ENCODE measurements at places on chromosomes 3 and 15. TPM values are rescaled to one million over a fixed set of nuclear protein-coding genes. Genes with fewer than 3 reads are reported as not detected.

Gene HRG
- total RNA-seq, result not detected

Gene DPPA4
- 14.9 TPM for total RNA-seq

Gene THSD4
- total RNA-seq, result 23.1 TPM

Gene TRIM59
- 13.8 TPM for total RNA-seq

Gene CEP97
- 11.3 TPM for total RNA-seq

Gene FAM240A
- total RNA-seq, result not detected

Gene RYR3
- 2.9 TPM for total RNA-seq

Gene ZNF860
- 7.1 TPM for total RNA-seq

Gene SPTSSB
- 28.8 TPM for total RNA-seq

Gene ALPK3
- total RNA-seq, result 9.6 TPM

Gene DAZL
- not detected for total RNA-seq

DNA sequence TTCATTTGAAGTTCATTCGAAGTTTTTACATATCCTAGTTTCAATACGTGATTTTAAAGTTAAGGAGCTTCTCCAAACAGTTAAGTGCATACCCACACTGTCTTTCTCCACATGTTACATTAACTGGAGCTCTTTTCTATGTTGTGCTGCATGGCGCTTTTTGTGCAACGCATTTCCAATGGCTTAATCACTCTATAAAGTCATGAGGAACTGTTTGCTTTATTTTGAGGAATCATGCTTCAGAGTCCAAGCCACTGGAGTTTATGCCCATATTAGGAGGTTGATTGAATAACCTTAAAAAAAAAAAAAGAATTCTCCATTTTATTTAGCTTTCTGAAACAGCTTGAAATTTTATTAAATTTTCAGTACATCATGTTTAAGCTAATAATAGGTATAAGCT, 109.4 kb upstream of the MBNL1 start:
- H3K27ac ChIP-seq, result no peak overlapping the region
- no peak for DNase-seq

DNA sequence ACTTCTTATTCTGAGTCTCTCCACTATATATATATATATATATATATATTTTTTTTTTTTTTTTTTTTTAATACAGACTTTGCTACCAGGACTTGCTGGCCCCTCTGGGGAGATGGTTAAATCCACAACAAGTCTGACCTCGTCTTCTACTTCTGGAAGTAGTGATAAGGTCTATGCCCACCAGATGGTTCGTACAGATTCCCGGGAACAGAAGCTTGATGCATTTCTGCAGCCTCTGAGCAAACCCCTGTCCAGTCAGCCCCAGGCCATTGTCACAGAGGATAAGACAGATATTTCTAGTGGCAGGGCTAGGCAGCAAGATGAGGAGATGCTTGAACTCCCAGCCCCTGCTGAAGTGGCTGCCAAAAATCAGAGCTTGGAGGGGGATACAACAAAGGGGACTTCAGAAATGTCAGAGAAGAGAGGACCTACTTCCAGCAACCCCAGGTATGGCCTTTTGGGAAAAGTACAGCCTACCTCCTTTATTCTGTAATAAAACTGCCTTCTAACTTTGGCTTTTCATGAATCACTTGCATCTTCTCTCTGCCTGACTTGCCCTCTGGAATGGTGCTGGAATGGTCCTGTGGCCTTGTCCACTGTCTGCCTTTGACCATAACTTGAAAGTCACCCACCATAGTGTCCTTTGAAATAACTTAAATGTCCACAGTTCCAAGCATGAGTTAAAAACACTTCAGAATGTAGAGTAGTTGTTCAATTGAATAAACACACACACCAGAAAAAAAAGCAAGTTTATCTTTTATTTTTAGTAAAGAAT, 32.4 kb downstream of the MLH1 start:
- DNase-seq, result no peak
- no peaks in the 10 kb centered on the region for H3K4me1 ChIP-seq
- H3K4me3 ChIP-seq, result no peak overlapping the region
- peaks cover 56% of the 10 kb centered on the region for H3K36me3 ChIP-seq

DNA sequence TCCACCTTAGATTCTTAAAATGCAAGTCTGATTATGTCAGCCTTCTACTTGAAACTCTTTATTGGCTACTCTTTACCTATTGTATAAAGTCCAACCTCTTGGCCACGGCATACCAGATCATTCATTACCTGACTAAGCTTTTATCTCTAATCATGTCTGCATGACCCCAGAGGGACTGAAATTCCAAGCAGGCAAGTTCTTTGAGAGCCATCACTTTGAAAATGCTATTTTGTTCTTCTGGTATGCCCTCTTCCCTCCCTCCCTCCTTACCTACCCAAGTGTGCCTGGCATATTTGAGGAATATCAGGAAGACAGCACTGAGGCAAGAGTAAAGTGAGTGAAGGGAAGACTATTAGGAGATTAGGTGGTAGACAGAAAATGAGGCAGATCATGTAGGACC, 57.5 kb downstream of the KCNMB2 start:
- no peak overlapping the region for H3K4me3 ChIP-seq
- peaks cover 9% of the 10 kb centered on the region for H3K27me3 ChIP-seq
- no peak for DNase-seq

GRCh38 chr3:13495921-13496723, 16.0 kb downstream of the HDAC11 start:
- peaks cover 12% of the 10 kb centered on the region for H3K4me1 ChIP-seq
- no peaks in the 10 kb centered on the region for H3K27me3 ChIP-seq
- H3K27ac ChIP-seq, result peak overlapping the region; percentile 48
- H3K36me3 ChIP-seq, result no peaks in the 10 kb centered on the region

DNA sequence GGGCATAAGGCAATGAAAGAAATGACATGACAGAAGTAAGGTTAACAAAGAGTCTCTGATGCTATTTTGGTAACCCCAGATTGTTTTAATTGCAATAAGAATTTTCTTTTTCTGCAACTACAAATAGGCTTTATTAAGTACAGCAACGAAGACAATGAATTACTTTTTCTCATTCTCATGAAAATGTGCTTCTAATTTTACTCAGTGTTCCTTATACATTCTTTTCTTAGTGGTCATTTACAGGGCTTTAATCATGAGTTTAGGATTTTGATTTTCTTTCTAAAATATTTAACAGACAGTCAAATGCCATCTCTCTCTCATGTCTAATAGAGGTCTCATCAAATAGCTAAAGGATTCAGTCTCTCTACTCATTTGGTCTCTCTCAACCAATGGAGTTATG, 452.1 kb downstream of the RAP2B start:
- no peak overlapping the region for H3K4me3 ChIP-seq
- H3K27me3 ChIP-seq, result no peaks in the 10 kb centered on the region
- peak overlapping the region; percentile 60 for H3K27ac ChIP-seq
- H3K36me3 ChIP-seq, result no peaks in the 10 kb centered on the region
- no peak for DNase-seq
- no peaks in the 10 kb centered on the region for H3K4me1 ChIP-seq

GRCh38 chr15:84863565-84864443, 20.7 kb upstream of the SLC28A1 start:
- H3K4me1 ChIP-seq, result no peaks in the 10 kb centered on the region
- no peak overlapping the region for H3K27ac ChIP-seq
- H3K4me3 ChIP-seq, result no peak overlapping the region
- H3K36me3 ChIP-seq, result no peaks in the 10 kb centered on the region
- no peaks in the 10 kb centered on the region for H3K27me3 ChIP-seq

GRCh38 chr3:122186372-122186771, 2.9 kb downstream of the CASR start:
- H3K4me3 ChIP-seq, result no peak overlapping the region
- DNase-seq, result no peak
- H3K27ac ChIP-seq, result no peak overlapping the region
- H3K4me1 ChIP-seq, result peaks cover 4% of the 10 kb centered on the region
- no peaks in the 10 kb centered on the region for H3K36me3 ChIP-seq

GRCh38 chr3:144770915-144771351, 799.3 kb downstream of the DIPK2A start:
- peaks cover 12% of the 10 kb centered on the region for H3K4me1 ChIP-seq
- H3K4me3 ChIP-seq, result no peak overlapping the region
- DNase-seq, result no peak
- no peaks in the 10 kb centered on the region for H3K27me3 ChIP-seq
- no peak overlapping the region for H3K27ac ChIP-seq

DNA sequence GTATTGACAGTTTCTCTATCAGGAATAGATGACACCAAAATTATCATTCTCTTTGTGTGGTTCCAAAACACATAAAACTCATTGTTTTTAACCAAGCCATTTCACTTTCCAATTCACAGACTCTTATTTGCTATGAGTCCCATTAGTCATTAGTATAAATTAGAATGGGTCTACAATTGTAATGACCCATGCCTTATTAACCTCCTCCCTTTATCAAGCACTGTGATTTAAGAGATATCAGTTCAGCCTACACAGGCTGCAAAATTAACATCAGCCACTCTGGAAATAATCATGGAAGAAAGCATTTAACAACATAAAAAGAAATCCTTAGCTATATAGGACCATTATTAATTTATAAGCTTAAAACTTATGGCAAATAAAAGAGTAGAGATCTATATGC, 440.6 kb downstream of the GBE1 start:
- no peaks in the 10 kb centered on the region for H3K4me1 ChIP-seq
- no peak overlapping the region for H3K27ac ChIP-seq
- no peak overlapping the region for H3K4me3 ChIP-seq

- H3K27me3 ChIP-seq, result no peaks in the 10 kb centered on the region
- H3K27ac ChIP-seq, result no peak overlapping the region
- peaks cover 4% of the 10 kb centered on the region for H3K36me3 ChIP-seq
- no peak overlapping the region for H3K4me3 ChIP-seq
Measured at GRCh38 chr3:32376115-32376514, 15.5 kb upstream of the CMTM7 start.

DNA sequence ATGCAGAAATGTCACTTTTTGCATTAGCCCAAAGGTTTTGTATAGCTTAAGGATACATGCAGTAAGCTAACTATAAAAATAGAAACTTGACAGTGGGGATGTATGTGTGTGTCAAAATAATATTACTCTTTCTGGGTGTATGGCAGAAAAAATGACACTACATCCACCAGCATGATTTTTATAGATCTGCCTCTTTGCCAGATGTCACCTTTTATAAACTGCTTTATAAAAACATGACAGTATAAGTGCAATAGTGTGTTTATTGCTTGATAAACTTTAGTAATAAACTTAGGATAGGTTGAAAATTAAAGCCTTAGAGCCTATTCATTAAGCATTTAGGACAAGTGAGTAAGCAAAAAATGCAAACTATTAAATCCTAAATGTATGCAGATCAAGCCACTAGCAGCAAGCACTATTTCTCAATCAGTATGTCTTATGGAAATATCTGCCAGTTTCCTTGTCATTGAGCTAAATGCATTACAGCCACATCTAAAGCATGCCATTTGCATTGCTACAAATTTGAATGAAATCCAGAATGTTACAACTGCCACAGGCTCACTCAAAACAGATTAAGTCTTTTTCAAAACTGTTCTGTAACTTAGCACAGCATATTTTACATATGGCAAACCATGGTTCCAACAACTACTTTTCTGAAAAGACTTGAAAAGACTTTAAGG, 935.0 kb downstream of the FHIT start:
- no peak overlapping the region for H3K4me3 ChIP-seq
- H3K27me3 ChIP-seq, result peaks cover 3% of the 10 kb centered on the region
- H3K4me1 ChIP-seq, result peaks cover 20% of the 10 kb centered on the region

- no peak for DNase-seq
- H3K27ac ChIP-seq, result no peak overlapping the region
- H3K36me3 ChIP-seq, result peaks cover 4% of the 10 kb centered on the region
- peaks cover 15% of the 10 kb centered on the region for H3K4me1 ChIP-seq
Measured at GRCh38 chr3:16406579-16406978, 106.9 kb downstream of the RFTN1 start.

- peaks cover 5% of the 10 kb centered on the region for H3K4me1 ChIP-seq
- H3K4me3 ChIP-seq, result no peak overlapping the region
- H3K36me3 ChIP-seq, result no peaks in the 10 kb centered on the region
- H3K27me3 ChIP-seq, result no peaks in the 10 kb centered on the region
Measured at GRCh38 chr3:174191895-174192294, 667.2 kb upstream of the NAALADL2 start.

GRCh38 chr3:195201295-195201694, 69.7 kb downstream of the XXYLT1 start:
- H3K4me3 ChIP-seq, result no peak overlapping the region
- H3K27ac ChIP-seq, result no peak overlapping the region
- DNase-seq, result peak; percentile 27
- H3K4me1 ChIP-seq, result peaks cover 42% of the 10 kb centered on the region

GRCh38 chr3:128545120-128545752, 52.2 kb upstream of the GATA2 start:
- H3K27ac ChIP-seq, result no peak overlapping the region
- no peak overlapping the region for H3K4me3 ChIP-seq
- no peak for DNase-seq
- H3K36me3 ChIP-seq, result no peaks in the 10 kb centered on the region
- H3K27me3 ChIP-seq, result peaks cover 8% of the 10 kb centered on the region

DNA sequence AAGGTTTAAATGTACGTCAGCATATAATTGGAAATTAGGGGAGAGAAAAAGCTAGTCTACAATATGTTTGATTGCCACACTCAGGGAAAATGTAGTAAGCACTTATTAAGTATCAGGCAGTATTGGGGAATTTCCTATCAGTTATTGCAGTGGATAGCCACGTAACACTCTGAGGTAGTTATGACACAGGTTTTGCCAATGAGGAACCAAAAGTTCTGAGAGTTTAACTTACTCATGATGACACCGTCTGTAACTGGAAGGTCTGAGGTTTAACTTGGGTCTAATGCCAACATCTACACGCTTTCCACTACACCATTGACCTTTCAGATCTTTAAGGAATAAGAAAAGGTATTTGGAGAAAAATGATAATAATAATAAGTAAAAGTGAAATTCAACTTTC, 89.5 kb downstream of the ZMAT3 start:
- no peaks in the 10 kb centered on the region for H3K27me3 ChIP-seq
- H3K36me3 ChIP-seq, result no peaks in the 10 kb centered on the region
- no peaks in the 10 kb centered on the region for H3K4me1 ChIP-seq
- no peak for DNase-seq
- no peak overlapping the region for H3K4me3 ChIP-seq

- no peaks in the 10 kb centered on the region for H3K36me3 ChIP-seq
- H3K27ac ChIP-seq, result peak overlapping the region; percentile 96
Measured at GRCh38 chr3:9986230-9986725, 363 bp downstream of the EMC3 start.

DNA sequence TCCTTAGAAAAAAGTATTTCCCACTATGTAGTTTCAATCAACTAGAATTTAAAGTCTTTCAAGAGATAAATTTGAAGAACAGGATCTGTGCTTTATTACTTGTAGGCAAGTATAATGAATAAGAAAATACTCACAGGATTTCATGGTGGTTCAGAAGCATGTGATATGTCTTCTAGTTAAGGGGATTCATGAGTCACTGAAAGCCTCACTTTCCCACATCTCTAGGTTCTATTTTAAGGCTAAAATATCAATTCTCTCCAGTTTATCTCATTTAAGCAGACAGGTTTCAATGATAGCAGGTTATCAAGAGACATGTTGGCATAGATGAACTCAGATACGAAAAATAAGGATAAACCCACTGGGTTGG, 437.8 kb upstream of the BCHE start:
- no peaks in the 10 kb centered on the region for H3K27me3 ChIP-seq
- no peaks in the 10 kb centered on the region for H3K36me3 ChIP-seq

GRCh38 chr15:74193905-74194304, 8.7 kb downstream of the STRA6 start:
- H3K27ac ChIP-seq, result no peak overlapping the region
- H3K27me3 ChIP-seq, result no peaks in the 10 kb centered on the region
- H3K4me1 ChIP-seq, result peaks cover 24% of the 10 kb centered on the region
- no peak for DNase-seq
- H3K36me3 ChIP-seq, result peaks cover 7% of the 10 kb centered on the region

Data from type B pancreatic cell (in vitro differentiated cells).